ENCODE measurements at places on chromosomes 12 and 14.

GRCh38 chr12:104490186-104490585 lies 33.4 kb downstream of the CHST11 start:
- no peak for DNase-seq

DNA sequence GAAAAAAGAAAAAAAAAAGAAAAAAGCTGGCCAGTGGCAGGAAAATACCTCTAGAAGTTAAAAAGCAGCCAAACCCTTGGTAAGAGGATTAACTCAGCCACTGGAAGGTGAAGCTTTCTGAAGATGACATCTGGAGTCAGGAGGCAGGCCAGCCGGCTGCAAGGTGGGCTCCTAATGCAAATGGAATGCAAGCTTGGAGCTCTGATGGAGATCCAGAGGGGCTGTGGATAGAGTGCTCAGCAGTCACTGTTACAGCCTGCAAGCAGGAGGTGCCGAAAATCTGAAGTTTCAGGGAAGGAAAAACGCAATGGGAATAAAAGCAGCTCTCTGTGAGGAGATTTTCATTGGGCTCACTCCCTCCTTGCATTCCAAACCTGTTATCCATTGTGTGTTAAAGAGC lies 41.0 kb downstream of the GSC start:
- DNase-seq, result no peak

- no peak for DNase-seq
These were observed 13.8 kb downstream of the DTX1 start for GRCh38 chr12:113070117-113070906.

DNA sequence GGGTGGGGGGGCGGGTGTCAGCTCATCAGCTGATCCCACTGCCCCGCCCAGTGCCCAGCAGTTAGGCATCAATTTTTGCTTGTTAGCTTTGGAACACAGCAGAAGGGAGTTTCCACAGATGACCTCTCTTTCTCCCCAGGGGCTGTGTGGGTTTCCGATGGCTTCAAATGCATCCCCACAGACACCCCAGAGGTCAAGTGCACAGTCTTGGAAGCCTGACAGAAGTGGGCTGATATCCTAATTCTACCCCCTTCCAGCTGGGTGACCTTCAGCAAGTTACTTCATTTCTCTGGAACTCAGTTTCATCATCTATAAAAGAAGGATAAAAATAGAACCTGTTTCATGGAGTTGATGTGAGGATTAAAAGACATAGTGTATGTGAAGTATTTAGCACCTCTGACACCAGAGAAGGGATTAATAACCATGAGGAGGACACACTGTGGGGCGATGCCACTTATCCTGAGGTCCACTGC lies 22.0 kb downstream of the TTC9 start:
- DNase-seq, result no peak

GRCh38 chr14:36604757-36605505 lies 22.5 kb upstream of the NKX2-8 start:
- DNase-seq, result no peak

DNA sequence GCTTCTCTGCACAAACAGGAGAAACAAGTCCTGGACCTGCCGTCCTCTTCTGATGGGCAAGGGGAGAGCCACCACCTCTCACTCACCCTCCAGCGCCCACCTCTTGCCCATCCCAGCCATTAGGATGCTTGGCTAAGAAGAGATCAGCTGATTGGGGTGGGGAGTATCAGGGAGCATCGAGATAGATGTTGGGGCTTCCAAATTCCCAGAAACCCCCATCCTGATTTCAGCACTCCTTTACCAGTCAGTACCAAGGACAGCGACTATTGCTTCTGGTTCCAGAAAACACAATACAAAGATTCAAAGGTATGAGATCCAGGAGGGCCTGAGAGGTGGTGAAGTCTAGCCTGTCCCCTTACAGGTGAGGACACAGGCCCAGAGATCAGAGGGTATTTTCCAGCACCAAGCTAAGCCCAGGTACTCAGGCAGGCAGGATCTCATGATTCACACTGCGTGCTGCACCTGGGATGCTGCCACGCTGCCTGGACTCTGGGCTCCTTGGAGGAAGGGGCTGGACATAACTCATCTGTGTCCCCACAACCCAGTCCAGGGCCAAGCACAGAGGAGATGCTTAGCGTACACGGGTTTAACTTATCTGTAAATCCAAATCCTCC lies 76.6 kb downstream of the TUNAR start:
- no peak for DNase-seq

- no peak for DNase-seq
These were observed 198.7 kb upstream of the DCN start for GRCh38 chr12:91381309-91381804.

- no peak for DNase-seq
These were observed 39.4 kb upstream of the ATXN2 start for GRCh38 chr12:111638556-111638955.

DNA sequence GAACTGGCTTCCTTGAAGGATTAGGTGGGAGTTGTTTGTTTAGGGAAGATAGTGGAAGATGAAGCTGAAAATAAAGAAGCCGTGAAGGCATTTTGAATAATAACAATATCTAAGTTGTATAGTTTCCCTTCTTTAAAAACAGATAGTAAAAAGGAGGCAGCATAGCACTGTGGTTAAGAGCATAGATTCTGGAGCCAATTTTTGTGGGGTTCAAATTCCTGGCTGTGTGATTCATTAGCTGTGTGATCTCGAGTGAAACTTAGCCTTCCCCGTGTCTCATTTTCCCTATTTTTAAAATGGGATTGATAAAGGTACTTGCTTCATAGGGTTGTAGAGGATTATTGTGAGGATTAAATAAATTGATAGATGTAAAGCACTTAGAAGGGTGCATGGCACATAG lies 104.5 kb downstream of the MYRFL start:
- DNase-seq, result no peak

GRCh38 chr14:105204206-105204930 lies 23.3 kb upstream of the NUDT14 start:
- DNase-seq, result no peak

- DNase-seq, result no peak
These were observed 4.0 kb upstream of the RNASE4 start for GRCh38 chr14:20680363-20680762.

GRCh38 chr12:18703321-18703720 lies 34.5 kb downstream of the PLCZ1 start:
- no peak for DNase-seq

GRCh38 chr12:19506497-19506896 lies 67.2 kb downstream of the AEBP2 start:
- DNase-seq, result no peak

DNA sequence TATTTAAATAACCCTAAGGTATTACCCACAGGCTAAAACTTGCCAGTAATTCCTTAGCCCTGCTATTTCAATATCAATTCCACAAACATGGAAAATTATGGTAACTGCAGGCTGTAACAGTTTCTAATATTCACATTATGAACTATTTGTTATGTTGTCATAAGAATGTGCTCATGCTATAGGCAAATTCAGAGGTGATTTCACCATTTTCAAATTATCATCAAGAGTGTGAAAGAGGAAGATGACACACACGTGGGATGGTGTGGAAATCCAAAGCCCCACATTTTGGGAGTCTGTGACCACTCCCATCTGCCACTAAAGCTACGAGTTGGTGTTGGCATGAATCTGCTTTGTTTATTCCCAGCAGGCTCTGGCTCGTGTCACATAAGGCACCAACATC lies 5.9 kb upstream of the MYO1A start:
- no peak for DNase-seq

DNA sequence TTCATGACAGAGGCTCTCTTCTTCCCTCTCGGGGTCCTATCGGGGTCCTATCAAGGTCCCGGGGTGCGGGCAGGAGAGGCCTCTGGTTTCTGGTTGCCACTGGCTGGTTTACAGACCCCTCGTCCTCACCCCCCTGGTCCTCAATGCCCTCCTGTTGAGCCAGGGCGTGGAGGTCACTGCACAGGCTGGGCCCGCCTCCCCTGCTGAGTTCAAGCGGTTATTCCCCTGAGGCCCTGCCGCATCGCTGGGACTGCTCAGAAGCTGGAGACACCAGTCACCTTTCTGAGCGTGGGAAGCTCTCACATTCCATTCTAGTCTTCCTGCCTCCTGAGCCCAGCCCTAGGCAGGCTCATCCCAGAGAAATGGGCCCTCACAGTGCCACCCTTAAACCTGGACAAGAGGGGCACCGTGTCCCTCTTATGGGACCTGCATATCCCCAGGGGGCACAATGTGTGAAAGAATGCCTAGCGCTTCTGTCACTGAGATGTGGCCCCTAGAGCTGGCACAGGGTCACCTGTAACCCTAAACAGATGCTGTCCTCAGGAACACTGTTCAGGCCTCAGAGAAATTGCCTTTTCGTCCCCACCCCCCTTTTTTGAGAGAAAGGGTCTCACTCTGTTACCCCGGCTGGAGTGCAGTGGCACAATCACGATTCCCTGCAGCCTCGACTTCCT lies 177.7 kb upstream of the RGS6 start:
- DNase-seq, result no peak

- no peak for DNase-seq
These were observed 257.2 kb downstream of the NELL2 start for GRCh38 chr12:44618946-44619345.

GRCh38 chr12:105775343-105775742 lies 363.4 kb downstream of the NUAK1 start:
- DNase-seq, result no peak

DNA sequence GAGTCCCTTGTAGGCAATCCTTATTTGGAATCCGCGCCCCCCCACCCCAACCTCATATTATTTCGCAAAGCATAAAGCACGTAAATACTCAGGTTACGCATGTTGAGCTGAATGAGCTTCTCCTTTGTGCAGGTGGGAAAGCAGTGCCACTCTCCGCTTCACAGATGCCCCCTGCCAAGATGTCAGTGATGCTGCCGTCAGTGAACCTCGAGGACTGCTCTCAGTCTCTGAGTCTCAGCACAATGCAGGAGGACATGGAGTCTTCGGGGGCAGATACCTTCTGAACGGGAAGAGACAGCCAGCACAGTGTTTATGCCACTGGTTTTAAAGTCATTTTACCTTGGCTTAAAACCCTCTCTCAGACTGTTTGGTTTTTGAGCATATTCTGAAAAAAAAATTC lies 90.1 kb upstream of the DACT1 start:
- DNase-seq, result no peak

- DNase-seq, result no peak
These were observed 15.1 kb downstream of the NDUFA9 start for GRCh38 chr12:4663971-4664505.

DNA sequence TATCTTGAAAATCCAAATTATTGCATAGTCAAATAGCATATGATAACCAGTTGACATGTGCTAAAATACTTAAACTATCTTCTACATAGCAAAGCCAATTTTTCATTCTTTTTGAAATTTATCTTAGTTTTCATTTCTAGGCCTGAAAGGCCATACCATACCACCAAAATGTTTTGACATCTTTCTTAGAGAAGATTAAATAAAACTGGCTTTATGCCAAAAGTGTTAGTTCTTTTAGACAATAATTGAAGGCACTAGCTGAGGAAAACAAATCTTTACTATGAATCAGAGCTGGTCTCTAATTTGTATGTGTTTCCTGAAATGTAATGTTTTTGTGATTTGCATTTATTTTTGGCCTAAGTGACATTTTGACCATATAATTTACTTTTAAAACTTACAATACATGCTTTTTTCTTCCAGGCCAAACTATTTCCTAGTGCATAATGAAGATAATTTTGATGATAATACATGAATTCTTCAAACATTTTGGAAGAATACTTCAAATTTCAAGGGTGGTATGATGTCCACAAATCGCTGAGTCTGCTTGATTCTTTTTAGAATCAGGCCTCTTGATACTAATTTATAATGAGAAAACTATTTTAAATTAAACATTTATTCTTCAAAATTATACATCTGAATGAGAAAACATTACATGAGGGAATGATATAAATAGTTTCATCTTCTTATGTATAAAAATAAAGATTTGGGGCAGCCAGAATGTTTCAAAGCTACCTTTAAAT lies 6.5 kb upstream of the KCNMB4 start:
- no peak for DNase-seq

GRCh38 chr14:52266782-52267181 lies 716 bp upstream of the PTGDR start:
- DNase-seq, result no peak

DNA sequence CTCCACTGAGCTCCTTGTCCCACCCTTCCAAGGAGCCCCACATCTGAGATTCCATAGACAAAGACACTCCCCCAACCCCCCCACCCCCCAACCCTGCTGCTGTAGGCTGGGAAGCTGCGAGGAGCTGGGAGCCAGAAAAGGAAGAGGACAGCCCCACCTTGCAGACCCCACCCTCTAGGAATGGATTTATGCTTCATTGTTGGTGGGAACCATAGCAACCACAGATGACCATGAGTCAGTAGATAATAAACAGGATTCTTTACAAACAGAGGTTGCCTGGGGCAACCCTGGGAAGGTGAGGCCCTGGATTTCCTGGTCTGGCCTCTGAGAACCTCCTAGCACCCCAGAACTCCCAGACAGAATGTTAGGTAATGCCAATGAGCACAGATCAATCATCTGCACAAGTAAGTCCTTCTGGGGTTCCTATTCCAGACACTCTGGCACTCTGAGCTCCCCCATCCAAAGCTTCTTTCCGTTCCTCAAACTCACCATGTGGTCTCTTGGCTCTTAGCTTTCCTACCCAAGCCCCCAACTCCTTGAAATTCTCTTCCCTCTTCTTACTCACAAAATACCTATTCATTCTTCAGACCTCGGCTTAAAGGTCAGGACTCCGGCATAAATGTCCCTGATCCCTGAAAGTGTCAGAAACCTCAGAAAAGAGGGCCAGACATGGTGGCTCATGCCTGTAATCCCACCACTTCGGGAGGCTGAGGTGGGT lies 15.2 kb upstream of the PLEKHG6 start:
- no peak for DNase-seq

DNA sequence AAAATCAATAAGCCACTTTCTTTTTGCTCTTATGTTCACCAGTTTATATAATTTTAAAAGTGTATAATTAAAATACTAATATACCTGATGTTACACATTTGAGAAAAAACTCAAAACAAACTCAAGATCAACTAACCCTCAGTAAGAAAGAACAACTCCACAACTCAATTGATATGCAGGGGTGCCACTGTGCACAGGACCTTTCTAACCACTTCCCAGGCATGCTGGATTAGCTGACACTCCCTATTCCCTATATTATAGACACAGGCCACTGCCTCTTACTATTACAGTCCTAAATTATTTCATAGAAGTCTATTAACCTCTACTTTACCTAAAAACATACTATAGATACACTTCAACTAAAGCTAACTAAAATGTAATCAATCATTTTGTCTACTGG lies 191.7 kb upstream of the KRR1 start:
- no peak for DNase-seq

- no peak for DNase-seq
These were observed 32.2 kb downstream of the BRAP start for GRCh38 chr12:111653596-111653995.

- DNase-seq, result no peak
These were observed 115.9 kb downstream of the BCL11B start for GRCh38 chr14:99156090-99156425.

DNA sequence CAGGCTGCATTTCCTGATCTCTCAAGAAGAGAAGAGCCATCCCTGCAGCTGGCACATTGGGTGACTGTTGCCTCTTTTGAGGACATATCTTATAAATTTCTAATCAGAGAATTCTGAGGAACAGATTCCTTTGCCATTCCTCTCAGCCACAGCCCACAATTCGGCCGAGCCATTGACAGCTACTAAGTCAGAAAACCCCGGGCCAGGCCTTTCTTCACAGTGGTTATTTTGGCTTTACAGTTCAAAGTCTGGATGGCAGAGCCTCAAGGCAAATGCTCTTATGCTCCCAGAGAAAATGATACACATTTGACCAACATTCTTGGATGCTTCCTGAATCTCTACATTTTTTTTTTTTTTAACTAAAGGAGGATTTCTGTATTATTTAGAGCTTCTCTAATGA lies 138.4 kb upstream of the FRMD6 start:
- no peak for DNase-seq

All from activated CD4-positive, alpha-beta T cell treated with anti-CD3 and anti-CD28 coated beads for 24 hours (primary cell).